ENCODE measurements at places on chromosomes 12 and 14. TPM values are rescaled to one million over a fixed set of nuclear protein-coding genes. Genes with fewer than 3 reads are reported as not detected.

The TOMM20L gene
- 1.2 TPM for total RNA-seq

The AQP2 gene
- total RNA-seq: not detected

The ADCK1 gene
- 9.7 TPM for total RNA-seq

The CLMN gene
- 5.2 TPM for total RNA-seq

The HOXC11 gene
- 2.2 TPM for total RNA-seq

The OR10AD1 gene
- not detected for total RNA-seq

The ASIC1 gene
- 17.8 TPM for total RNA-seq

The NELL2 gene
- total RNA-seq: 0.81 TPM

The DCN gene
- total RNA-seq: not detected

All from Caco-2 (cell line).